Tibial artery (tissue), 4 donors: ENCODE measurements at places on chromosomes 6 and 20.

DNA sequence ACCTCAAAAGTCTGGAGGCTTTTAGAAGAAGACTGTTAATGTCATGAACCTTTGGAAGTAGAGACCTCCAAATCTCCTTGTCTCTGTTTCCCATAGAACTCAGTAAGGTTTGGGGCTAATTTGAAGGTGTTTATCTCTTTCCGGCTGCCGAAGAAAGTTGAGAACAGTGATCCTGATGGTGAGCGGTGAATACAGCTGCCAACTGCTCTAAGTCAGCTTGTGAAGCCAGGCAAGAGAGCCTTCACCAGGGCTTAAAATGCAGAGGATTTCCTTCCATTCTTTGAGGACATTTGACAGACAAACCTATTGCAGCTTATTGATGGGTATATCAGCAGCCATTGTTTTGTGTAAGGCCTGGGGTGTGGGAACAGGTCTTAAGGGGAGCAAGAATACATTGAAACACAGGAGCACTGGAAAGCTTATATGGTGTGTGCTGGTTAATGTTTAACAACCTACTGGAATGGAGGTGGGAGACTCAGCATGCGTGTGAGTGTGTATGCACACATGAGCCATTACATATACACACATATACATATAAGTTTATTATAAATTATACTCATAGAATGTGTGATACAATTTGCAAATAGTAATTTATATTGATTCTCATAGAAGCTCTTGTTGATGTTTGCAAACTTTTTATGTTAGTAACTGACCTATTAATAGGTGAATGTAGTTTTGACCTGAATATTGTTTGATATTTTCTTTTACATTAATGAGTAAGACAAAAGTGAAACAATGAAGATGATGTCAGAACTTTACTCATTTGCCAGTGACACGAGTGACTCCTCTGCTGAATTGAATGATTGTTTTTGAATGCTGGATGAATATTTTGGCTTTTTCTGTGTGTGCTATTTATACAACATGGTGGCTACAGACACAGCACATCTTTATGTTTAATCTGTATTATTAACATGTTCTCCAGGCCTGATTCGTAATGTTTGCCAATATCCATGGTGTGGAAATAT is 18.1 kb downstream of the PLEKHG1 start:
- no peak for DNase-seq

GRCh38 chr6:137044366-137045221 is at the start of gene IL20RA:
Gene IL20RA, minus strand, starts transcription at chr6:137044965. Its CDS starts 237 bp downstream, at chr6:137044728.
- DNase-seq, result no peak

GRCh38 chr20:13784271-13784892 is 337 bp downstream of the ESF1 start:
- no peak for DNase-seq

DNA sequence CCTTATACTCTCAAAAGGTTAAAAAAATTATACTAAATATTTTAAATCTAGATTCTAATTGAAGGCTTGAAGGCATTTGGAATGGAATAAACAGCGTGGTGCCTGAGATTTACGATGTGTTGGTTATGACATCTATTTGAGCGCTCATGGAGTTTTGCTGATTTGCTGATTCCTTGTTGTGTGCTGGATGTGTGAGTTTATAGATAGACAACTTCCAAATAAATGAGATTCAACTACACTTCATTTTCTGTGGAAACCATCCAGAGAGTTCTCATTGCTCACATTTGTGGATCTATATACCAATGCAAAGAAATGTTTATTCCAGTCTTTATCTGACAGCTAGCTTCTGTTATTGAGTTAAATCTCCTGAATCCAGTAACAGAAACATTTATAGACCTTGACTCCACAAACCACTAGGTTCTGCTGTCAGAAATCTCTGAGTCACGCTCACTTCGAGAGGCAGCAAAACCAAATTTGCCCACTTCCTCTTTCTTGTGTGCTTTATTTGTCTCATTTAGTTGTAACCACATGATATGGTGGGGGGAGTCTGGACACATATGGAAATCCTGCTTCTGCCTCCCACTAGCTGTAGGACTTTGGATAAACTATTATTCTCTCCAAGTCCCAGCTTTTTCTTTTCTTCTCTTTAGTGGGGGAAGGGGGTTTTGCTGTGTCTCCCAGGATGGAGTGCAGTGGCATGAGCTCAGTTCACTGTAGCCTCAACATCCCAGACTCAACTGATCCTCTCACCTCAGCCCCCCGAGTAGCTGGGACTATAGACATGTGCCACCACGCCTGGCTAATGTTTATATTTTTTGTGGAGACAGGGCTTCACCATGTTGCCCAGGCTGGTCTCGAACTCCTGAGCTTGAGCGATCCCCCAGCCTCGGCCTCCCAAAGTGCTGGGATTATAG is 54.5 kb downstream of the IPCEF1 start:
- DNase-seq, result no peak

- DNase-seq, result no peak
Observed at GRCh38 chr6:24749297-24749696, 25.4 kb upstream of the GMNN start.

DNA sequence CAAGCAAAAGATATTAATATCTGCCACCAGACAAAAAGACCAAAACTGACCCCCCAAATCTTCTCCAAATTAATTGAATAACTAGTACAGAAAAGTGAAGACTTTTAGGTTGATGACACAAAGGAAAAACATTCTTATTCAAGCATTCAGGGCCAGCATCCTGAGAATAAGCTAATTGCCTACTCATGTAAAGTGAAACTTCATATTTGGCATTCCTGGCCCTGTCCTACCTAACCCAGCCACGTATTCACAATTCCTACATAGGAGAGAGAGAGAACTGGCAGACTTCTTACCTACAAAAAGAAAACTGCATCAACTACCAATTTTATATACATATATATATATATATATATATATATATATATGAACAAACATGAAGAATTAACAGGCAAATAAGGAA is 4.9 kb upstream of the ASCC3 start:
- no peak for DNase-seq

DNA sequence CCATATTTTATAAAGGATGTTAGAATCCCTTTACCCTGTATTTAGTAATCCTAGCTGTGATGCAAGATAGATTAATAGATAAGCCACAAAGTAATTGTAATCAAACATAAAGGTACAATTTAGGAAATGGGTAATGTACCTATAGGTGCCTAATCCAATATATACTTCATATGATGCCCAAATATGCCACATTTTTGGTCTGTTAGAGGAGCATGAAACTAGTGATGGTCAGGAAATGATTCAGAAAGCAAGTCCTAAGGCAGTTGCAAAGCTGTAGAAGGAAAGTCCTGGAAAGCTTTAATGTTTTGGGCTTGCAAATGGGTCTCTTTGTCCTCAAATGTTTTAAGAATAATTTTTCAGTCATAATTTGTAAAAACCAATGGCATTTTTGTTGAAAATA is 76.6 kb upstream of the PTPRK start:
- no peak for DNase-seq

DNA sequence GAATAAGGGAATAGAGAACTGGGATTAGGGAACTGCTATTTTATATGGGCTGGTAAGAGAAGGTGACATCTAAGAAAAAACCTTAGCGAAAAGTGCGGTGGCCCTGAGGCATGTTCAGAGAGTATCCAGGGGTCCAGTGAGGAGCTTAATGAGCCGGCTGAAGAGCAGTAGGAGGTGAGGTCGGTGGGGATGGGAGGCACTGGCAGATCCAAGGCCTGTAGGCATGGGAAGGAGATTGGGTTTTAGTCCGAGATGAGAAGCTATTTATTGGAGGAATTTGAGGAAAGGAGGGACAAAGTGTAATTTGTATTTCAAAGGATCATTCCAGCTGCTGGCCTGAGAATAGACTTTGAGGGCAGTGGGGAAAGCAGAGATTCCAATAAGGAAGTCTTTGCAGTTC is 123.8 kb downstream of the QKI start:
- DNase-seq, result no peak

GRCh38 chr6:94196891-94197290 is 777.5 kb upstream of the EPHA7 start:
- no peak for DNase-seq
